ENCODE measurements at places on chromosomes 6 and 20.

GRCh38 chr6:3631877-3632276, 119.6 kb downstream of the PXDC1 start:
- no peak for DNase-seq

DNA sequence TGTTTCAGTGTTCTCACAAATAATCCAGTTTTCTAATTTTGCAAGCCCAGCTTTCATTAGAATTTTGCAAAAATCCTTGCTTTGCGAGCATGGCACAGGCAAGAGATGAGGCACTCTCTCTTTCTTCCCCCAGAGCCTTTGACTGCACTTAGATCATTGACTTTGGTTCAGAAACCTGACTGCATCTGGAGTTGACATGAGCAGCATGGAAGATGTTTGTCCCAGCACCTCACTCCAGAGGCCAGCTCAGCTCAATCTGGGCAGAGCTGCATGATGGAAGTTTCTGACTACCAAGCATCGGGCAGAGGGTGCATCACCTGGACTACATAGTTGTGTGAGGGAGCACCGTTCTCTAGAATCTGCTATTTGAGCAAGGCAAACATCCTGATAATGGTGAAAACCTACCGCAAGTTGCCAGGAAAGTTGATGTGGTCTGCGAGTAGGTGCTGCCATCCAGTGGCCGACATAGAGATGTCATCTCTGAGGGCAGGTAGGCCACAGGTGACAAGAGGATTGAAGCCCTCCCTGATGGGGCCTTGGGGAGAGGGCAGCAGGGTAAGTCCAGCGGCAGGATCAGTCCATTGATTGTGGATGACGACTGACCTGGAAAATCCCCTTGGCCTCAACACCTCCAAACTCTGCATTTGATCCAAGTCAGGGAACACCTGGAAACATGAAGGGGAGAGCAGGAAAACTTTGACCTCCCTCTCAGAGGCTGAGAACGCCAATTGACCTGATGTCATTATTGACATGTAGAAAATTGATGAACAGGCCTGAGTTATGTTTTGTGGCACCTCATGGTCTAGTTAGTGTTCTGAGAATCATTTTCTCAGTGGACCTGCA, 3.8 kb upstream of the LPA start:
- DNase-seq = no peak

DNA sequence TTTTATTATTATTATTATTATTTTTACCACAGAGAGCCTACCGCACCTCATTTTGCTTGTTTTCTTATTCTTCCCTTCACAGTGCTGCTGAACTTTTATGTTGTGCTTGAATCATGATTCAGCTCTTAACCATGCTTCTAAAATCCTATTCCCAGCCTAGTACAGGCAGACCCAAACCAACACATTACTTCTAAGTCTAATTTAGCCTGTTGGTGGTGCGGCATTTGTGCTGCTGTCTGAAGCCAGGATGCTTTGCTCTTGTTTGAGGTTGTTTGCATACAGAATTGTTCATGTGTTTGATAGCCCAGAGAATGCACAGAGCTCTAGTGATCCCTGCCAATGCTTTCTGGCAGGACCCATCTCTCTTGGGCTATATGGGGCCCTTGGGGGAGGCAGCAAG, 213.5 kb upstream of the KCNG1 start:
- no peak for DNase-seq

DNA sequence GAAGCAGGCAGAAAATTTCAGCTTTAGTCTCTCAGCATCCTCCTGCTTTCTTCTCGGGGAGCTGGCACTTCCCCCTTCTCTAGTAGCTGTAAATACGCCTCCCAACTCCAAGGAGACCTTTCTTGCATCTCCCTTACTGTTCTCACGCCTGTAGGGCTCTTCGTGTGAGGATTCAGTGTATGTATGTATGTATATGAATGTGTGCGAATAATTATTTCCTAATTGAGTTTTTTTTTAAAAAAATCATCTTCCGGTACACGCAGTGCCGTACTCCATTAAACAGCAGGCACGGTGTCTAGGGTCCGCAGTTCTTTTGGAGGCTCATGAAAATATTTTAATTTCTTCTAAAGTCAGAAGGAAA, 85.4 kb downstream of the HFE start:
- DNase-seq = no peak

DNA sequence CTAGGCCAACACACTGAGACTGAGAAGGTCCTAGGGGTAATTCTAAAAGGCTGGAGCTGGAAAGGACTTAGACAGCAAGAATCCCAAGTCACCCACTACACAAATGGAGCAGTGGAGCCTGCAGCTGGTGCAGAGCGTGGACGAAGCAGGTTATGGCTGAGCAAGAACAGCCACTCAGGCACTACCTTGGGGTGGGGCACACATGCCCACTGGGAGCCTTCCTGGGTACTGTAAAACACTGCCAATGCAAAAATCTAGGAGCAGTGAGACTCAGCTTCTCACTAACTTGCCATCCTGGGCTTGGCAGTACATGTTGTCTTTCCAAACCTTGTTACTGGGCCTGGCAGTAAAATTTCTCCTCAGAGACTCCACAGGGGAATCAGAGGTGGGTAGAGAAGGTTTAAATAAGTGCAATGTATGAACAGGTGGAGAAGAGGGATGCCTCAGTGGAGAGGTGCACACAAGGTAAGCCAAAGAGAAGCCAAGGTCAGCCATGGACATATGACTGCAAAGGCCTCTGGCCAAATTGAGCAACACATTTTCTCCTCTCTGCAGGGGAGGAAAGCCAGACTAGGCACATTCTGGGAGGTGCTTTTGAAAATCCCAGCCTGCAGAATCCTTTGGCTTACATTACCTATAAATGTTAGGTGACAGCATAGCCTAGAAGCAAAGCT, 105.6 kb downstream of the TNFRSF21 start:
- no peak for DNase-seq

DNA sequence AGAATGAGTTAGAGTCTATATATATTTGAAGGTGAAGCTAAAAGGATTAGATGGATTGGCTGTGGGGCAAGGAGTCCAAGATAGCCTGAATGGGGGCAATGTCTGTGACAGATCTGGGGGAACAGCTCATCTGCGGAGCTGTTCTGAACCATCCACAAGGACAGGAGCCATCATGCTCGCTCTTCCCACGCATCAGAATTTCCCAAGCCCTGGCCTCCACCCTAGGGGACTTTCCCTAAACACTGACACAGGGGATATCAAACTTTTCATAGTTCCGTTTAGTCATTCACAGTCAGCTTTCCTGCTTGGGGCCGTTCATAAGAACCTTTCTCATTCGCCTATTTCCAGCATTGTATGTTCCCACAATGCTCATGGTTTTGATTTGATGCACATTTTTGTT, 37.6 kb upstream of the CCN6 start:
- DNase-seq = no peak

DNA sequence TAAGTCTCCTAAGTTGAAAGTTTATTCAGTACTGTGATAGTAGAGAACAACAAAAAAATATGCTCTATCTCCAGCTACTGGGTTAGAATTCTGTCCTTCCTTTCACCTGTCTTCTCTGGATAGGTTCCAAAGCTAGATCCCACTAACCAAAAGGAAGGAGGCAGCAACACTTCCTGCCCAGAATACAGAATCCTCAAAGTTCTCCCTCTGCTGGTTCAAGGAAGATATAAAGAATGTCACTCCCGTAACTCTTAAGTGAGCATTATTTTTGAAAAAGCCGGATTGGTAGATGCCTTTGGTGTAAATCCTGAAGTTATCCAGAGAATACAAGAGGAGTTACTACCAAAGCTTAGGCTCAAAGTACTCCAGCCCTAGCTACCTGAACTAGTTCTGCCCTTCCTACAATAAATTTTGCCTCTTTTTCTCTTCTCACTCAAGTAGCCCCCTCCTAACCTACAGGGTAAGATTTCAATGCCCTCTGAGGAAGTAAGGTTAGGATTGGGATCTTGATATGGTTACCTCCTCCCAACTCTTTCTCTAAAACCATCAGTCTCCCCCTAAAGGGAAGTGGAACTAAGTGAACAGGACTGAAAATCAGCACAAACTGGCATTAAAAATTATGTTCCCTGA, 26.0 kb upstream of the CRIP3 start:
- no peak for DNase-seq

DNA sequence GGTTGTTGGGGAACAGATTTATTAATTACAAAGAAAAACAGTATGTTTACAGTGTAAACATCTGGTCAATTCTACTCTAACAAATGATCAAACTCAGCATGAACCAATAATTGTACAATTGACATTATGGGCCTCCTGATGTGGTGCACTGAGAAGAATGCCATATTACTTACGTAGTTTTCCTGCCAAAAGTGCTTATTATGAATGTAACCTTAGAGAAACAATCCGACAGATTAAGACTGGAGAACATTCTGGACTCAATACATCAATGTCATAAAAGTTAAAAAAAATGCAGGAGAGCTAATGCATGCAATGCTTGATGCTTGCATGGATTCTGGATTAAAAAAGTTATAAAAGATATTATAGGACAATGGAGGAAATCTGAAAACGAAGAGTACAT, 69.0 kb downstream of the LYRM4 start:
- no peak for DNase-seq

DNA sequence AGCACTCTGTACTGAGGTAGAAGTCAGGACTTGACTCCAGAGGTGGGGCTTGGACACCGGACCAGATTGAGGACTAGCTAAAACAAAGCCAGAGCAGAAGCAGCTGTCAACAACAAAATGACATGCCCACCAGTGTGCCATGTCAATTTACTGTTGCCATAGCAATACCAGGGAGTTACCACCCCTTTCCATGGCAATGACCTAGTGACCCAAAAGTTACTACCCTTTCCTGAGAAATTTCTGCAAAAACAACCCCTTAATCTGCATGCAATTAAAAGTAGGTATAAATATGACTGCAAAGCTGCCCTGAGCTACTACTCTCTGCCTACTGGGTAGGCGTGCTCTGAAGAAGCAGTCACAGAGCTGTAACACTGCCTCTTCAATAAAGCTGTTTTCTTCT, 21.0 kb downstream of the MAP3K5 start:
- no peak for DNase-seq

GRCh38 chr6:159969204-159969912, 476 bp downstream of the IGF2R start:
- DNase-seq = no peak

DNA sequence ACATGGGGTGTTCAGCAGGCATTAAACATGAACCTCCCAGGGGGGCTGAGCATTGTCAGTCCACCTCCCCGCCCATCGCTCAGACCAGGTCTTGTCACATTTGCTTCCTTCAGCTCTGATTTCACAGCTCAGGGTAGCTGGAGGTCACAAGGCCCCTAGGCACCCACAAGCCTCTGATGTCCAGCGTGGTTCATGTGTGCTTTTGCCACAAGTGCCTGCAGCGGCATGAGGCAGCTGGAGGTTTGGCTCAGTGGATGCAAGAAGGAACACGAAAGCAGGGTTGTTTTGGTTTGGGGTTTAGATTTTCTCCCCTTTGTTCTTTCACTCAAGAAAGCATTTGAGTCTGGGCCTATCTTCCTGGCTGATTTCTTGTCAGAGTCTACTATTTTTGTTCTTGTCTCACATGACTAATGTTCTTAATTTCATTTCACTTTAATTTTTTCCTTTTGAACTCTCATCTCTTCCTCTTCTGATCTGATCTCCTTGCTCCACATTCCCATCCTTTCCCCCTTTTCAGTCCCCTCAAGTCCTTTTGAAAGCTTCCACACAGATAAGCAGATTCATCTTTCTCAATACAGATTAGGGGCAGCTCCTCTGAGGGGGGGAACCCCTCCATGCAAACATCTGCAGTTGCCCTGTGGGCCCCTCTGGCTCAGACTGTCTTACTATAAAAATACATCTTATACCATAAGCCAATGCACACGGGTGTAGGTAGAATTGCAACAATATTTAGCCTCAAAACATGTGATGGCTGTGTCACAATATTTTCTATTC, 68.1 kb upstream of the CEP85L start:
- DNase-seq = no peak

DNA sequence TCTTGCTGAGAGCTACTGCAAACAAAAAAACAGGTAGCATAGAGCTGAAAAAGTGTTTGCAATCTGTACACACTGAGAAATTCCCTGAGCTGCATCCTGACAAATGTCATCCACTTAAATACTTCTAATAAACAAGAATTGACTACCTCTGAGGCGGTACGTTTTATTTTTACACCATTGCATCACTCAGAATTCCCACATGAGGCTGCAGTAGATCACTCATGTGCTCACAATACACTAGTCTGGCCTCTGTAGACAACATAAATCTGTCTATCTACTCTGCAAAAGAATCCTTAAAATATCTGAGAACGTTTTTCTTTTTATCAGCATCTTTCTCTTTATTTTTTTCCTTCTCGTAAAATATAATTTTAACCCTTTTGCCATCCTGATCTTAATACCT, 661.4 kb downstream of the EPHA7 start:
- DNase-seq = no peak

- DNase-seq = no peak
Measured at GRCh38 chr6:21201187-21201586, 392.4 kb upstream of the SOX4 start.

GRCh38 chr20:58981628-58982364, 740 bp downstream of the NELFCD start:
- no peak for DNase-seq

GRCh38 chr20:17298171-17298570, 71.3 kb downstream of the PCSK2 start:
- no peak for DNase-seq

- no peak for DNase-seq
Measured at GRCh38 chr6:136719280-136720044, 72.8 kb downstream of the MAP3K5 start.

DNA sequence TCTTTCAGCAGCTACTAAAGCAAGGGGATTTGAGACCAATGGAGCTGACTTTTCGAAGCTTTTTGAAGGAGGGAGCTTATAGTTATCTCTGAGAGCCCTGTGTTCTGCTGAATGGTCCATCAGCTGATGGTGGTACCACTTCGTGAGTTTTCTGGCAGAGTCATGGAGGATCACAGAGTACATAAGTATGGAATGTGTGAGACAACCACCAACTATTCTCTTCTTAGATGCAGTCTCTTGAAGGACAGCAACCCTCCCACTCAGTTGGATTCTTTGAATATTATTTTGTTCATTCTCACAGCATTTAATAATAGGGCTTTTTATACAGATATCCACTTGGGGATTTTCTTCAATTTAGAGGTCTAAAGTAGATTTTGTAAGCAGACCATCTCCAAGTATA, 75.3 kb downstream of the ELOVL2 start:
- DNase-seq = no peak

- no peak for DNase-seq
Measured at GRCh38 chr6:53026526-53026925, 31.4 kb upstream of the GSTA4 start.

DNA sequence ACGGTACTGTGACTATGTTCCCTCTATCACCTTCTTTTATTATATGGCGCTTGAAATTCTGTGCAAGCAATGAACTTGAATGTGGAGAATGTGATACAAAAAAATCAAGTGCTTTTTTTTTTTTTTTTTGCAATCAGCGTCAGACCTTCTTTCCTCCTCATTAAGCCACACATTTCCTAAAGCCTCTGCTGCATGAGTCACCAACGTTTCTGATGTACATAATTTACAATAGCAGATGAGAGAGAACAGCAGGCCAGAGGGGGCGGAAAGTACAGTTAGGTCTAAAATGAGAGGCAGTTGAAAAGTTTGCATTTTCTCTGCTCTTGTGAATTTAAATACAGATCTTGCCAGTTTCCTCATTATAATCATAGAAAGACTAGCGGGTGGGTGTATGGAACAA, 114.6 kb upstream of the RIPOR2 start:
- no peak for DNase-seq

- DNase-seq = no peak
Measured at GRCh38 chr6:129672341-129672682, 37.7 kb downstream of the ARHGAP18 start.

- DNase-seq = no peak
Measured at GRCh38 chr6:132009175-132009574, 58.0 kb upstream of the CCN2 start.
